Progenitor cell of endocrine pancreas (in vitro differentiated cells): ENCODE measurements at places on chromosomes 5 and 9.

DNA sequence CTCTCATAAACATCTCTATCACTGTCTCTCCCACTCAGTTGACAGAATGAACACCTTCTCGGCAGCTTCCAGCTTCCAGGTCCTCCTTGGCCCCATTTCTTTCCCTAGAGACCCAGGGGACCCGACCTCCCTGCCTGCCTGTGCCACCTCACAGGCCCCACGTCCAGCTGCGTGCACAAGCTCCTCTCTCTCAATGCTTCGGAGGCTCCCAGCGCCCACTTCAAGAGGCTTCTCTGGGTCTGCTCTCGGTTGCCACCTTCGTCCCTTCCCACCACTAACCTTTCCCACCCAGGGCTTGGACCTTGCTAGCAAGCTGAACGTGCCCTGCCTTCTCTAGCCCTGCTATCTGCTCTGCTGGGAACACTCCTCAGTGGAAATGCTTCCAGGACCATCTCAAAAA is 2.8 kb upstream of the N4BP3 start:
- no peak for DNase-seq

- DNase-seq = no peak
Observed at GRCh38 chr5:103218164-103218563, 40.4 kb upstream of the MACIR start.

- no peak for DNase-seq
Observed at GRCh38 chr9:90996154-90997065, 194.8 kb downstream of the SYK start.

DNA sequence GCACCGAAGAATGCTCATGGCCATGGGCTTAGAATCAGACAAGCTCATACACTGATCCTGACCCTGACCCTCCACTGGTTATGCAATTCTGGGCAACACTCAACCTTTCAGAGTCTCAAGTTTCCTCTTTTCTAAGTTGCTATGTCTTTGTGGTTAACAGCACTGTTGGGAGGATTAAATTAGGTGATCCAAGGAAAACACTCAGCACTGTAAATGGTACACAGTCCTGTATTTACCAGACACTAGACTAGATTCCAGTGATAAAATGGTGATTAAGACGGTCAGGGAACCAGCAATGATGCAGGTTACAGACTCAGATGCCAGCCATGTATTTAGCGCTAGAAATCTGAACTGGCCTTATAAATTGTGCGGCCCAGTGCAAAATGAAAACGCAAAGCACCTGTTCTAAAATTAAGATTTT is 8.1 kb downstream of the ARL15 start:
- no peak for DNase-seq

GRCh38 chr5:154778534-154778933 is 23.4 kb downstream of the LARP1 start:
- DNase-seq = no peak

DNA sequence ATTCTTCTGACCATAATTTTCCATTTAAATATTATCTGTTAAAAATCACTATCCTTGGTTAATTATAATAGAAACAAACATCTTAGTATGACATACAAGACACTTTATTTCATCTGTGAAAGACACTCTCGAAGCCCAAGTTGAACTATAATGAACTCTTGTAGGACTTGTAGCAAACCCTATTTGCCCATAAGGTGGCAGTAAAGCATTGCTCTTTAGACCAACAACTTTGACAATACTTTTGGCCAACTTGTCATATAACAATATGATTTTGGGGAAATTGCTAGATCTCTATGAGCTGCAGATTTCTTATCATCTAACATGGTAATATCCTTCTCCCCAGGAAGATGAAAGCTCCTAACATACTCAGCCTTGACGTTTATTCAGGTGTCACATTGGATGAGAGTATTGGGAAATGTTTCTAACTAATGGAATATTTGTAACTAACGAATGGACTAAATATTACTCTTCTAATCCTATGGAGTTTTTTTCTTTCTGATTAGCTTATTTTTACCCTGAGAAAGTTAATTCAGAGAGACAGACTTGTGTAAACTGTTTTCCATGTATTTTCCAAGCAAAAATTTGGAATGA is 11.0 kb downstream of the SPINK14 start:
- DNase-seq = no peak

GRCh38 chr5:34930870-34931269 is 1.5 kb downstream of the DNAJC21 start:
- DNase-seq = no peak

- no peak for DNase-seq
Observed at GRCh38 chr9:108588246-108588645, 267.5 kb downstream of the ACTL7B start.

- DNase-seq = no peak
Observed at GRCh38 chr5:136202469-136203205, 9.7 kb upstream of the SMIM32 start.

DNA sequence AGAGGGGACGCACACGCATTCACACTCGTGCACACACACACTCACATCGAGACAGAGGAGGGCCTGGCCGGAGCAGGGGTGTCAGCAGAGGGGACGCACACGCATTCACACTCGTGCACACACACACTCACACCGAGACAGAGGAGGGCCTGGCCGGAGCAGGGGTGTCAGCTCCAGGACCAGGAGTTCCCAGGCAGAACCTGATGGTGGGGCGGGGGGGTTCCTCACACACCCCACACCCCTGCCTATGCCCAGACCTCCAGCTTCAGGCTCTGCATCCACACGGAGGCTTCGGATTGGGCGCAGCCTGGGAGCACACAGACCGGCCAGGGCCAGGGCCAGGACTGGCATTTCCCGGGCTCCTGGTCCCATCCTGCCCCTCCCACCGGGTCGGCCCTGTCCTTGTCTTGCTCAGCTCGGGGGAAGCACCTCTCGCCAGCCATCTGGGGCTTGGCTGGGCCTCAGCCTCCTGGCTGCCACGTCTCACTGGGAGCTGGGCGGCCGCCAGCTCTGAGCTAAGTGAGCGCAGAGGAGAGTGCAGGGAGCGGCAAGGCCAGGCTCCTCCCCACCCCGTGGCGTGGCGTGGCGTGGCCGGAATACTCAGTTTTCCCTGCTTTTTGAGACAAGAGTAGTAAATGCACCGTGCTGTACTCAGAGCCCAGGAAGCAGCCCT is 31.3 kb downstream of the ADAMTS2 start:
- DNase-seq = no peak

- DNase-seq = peak; percentile 6
Observed at GRCh38 chr5:374631-375335, 53.3 kb downstream of the AHRR start.

- no peak for DNase-seq
Observed at GRCh38 chr5:92613546-92613945, 967.5 kb downstream of the NR2F1-AS1 start.

- no peak for DNase-seq
Observed at GRCh38 chr9:117677572-117677971, 26.6 kb upstream of the TLR4 start.

- DNase-seq = no peak
Observed at GRCh38 chr5:74544811-74545210, 95.7 kb downstream of the ENC1 start.

DNA sequence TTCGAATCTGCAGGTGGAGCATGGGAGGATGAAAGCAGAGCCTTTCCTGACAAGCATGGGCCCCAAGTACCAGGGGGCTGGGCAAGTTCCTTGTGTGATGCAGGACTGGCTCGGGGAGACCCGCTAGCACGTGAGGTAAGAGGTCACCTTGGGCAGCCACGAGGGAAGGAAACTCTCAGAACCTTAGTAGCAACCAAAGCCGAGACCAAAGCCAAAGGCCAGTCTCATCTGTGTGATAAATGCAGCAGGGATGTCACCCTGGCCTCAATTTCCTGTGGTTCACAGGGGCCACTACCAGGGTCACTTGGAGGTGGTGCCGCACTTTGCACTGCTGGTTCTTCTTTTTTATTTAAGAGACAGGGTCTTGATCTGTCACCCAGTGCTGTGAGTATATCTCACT is 39.5 kb downstream of the PRRT1B start:
- DNase-seq = no peak

GRCh38 chr5:42621662-42622061 is 135.0 kb upstream of the CCDC152 start:
- no peak for DNase-seq

DNA sequence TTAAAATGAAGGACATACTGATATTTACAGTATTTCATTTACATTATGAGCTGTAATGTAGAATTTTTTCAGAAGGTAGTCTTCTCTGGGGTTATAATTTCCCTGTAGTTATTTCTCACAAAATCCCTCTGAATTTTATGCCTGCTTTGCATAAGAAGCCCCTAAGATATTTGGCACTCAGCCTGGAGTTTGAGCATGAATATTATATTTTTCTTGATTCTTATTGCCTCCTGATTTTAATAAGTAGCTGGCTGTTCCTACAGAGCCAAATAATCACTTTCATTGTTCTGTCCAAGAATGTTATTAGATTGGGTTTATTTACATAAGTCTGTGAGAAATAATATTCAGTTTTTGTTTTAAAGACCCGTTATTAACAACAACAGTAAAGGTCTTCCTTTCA is 195.0 kb downstream of the FER start:
- no peak for DNase-seq

DNA sequence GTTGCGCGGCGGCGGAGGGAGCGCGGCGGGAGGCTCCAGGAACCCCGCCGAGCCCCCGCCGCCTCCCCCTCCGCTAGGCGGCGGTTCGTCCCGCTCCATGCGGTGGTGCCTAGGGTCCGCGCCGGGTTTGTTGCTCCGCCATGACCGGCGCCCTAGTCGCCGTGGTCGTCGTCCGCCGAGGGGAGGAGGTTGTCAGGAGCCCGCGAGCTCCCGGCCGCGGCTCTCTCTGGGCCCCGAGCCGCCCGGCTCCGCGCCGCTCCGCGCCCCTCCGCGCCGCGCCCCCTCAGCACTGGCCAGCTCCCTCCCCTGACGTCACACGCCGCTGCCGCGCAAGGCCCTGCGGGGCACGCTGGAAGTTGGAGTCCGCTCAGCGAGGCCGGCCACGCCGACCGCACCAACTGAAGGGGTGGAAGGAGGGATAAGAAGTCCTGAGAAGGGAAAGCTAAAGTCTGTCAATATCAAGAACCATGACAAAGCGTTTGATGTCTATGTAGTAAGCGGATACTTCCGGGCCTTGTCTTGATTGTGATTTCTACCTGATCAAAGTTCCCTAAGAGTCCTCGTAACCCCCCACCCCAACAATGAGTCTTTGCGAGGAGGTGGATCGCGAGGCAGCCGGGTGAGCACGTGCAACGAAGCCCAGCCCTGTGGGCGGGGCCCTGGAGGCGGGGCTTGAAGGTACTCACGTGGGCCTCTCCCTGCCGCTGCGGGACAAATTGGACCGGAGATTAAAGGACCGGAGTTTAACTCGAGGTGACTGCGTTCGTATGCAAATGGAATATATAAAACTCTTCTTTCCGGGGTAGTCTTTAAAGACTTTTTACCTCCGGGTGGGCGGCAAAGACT is at the start of gene NR6A1:
NR6A1 (minus strand) TSS at position 291 of the 846 bp plus-strand sequence.
- peak; percentile 95 for DNase-seq

- no peak for DNase-seq
Observed at GRCh38 chr9:69193685-69194032, 19.6 kb downstream of the TJP2 start.

GRCh38 chr5:76679231-76679630 is 36.7 kb upstream of the F2R start:
- DNase-seq = no peak

DNA sequence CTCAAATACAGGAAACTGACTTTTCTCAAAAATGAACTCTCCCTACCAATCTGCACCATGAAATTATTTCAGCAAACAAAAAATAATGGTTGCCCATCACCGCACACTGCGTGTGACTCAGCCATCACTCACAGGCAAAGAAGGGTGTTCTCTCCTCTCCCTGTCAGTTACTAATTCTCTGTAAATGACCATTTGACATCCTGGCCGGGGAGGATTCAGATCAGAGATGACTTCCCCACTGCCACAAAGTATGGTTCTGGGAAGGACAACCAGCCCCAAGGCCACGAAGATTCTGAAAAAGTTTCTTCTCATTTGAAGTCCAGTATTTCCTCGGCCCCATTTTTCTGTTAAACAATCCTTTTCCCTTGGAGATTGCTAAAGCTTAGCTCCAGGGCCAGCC is 199.4 kb downstream of the AUH start:
- no peak for DNase-seq

- DNase-seq = no peak
Observed at GRCh38 chr5:67061511-67061910, 135.1 kb downstream of the CD180 start.

GRCh38 chr9:112091810-112092209 is 83.3 kb downstream of the SUSD1 start:
- no peak for DNase-seq

DNA sequence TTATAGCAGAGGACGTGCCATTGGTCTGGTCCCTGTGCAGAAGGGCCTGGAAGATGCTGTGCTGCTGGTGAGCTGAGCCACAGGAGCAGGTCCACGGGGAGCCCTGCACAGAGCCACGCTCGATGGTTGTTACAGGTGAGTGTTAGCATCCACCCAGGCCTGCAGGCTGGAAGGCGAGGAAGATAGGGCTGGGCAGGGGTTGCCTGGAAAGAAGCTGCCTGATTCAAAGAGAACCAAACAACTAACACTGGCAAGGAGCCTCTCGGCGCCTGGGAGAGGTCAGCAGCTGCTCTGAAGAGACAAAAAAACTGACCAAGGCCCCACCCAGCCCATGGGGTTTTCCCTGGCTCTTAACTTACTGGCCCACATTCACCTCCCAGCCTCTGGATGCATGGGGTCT is 160.2 kb downstream of the MED10 start:
- no peak for DNase-seq

DNA sequence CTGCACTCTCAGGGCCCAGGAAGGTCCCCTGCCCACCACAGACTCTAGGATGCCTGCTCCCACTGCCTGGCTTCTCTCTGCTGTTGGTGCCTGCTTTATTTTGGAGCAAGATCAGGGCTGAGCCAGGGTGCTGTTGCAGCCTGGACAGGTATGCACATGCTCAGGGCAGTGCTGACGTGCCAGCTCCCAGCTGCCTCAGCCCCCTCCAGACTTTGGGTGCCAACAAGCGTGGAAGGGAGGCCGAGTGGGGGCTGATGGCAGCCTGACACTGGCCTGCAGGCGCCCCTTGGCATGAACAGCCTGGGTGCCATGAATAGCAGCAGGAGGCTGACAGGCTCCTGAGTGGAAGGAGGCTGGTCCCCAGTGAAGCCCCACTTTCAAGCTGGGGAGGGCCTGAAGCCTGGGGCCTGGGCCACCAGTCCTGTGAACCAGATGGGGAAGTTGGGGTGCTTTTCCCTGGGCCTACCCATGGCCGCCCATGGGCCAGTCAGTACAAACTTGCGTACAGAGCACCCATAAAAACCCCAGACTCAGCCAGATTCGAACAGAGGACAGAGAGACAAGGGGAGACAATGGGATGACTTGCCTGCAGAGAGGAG is 6.8 kb downstream of the AMBP start:
- no peak for DNase-seq

GRCh38 chr5:100852988-100853449 is 50.1 kb downstream of the ST8SIA4 start:
- DNase-seq = no peak

DNA sequence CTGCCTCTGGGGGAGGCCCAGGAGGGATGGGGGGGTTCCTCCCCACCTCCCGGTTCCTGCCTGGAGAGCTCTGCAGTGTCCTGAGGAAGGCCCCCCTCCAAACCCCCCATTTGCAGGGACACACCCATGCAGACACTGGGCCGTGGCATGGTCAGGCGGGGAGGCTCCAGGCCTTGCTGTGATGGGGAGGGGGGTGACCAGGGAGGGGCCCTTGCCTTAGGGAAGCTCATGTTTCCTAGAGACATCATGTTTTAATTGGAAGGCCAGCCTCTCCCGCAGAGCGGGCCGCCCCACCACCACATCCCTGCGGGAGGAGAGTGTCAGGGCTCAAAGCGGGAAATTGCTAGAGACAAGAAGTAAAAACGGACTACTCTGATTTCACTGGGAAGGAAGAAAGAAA is 12.0 kb downstream of the PRRX2 start:
- no peak for DNase-seq
